ENCODE measurements at places on chromosomes 13 and 19.

DNA sequence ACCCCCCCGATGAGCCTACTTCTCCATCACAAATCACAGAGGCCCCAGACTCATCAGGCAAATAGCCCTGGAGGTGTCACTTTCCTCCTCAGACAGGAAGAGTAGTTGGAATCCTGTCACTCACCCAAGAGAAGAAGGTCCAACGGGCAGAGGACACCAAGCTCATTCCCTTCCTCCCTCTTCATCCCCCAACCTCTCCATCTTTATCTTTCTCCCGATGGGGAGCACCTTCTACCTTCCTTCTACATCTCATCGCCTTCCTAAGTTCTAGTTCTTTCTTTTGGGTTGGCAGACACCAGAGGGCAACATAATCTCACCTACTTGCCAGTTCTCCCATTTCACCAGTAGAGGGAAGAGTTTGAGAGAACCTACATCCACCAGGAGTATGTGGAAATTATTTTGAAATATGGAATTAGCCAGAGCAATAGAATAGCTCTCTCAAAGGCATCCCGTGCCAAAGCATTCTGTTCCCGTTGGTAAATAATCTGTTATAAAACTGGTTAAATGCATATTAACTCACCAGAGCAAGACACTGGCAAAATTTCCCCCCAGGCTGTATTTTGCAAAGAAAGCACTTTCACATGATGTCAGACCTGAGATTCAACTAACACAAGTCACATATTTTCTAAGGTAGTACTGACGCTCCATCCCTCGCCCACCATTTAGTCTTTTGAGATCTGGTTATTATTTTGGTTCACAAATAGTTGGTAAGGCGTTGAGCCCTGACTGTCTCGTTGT is 55.0 kb downstream of the ZIC5 start:
- no peak for DNase-seq

- no peak for DNase-seq
Observed at GRCh38 chr13:24360106-24360505, 50.7 kb downstream of the C1QTNF9 start.

GRCh38 chr13:20272588-20273171 is 40.6 kb upstream of the GJB6 start:
- DNase-seq = no peak

DNA sequence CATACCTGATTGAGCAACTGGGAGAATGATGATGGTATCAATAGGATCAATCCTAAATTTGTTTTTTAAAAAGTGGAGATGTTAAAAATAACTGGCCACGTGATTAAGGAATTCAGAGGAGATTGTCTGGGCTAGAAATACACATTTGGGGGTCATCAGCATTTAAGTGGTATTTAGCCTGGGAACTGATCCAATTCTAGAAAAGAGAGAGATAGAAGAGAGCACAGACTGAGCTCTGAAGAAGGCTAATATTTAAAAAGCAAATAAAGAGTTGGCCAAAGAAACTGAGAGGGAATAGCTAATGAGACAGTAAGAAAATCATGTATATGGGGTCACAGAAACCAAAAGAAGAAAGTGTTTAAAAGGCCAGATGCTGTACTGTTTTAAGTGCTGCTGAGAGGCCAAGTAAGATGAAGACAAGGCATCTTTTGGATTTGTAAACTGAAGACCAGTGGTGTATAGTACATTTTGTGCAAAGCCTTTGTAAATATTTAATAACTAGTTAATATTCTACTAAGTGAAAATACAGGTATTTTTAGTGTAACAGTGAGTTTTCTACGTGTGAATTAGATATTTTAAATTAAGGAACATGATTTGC is 40.2 kb downstream of the UBL3 start:
- no peak for DNase-seq

DNA sequence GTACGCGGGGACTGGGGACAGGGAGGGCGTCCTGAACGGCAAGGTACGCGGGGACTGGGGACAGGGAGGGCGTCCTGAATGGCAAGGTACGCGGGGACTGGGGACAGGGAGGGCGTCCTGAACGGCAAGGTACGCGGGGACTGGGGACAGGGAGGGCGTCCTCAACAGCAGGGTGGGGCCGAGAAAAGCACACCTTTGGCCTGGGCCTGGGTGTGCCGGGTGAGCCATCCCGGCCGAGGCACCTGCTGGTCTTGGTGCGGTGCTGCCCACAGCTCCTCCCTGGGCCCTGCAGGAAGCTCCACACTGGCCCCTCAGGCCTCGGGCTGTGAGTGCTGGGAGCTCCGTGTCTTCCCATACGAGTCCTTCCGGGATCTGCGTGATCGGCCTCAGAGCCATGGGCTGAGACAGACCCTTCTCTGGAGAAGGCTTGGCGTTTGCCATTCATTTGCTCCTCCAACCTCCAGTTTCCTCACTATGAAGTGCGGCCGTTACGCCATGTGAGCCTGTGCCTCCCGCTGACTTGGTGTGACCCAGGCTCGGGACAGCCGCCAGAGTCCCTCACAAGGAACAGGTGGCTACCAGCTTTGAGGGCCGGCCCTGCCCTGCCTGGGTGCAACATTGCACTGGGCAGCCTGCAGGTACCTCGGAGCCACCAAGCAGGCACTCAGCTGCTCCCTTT is 7.8 kb upstream of the ZNF554 start:
- no peak for DNase-seq

- DNase-seq = no peak
Observed at GRCh38 chr19:55550321-55550650, 4.9 kb upstream of the SBK3 start.

GRCh38 chr13:28117689-28118377 is 17.5 kb upstream of the FLT3 start:
- DNase-seq = no peak

DNA sequence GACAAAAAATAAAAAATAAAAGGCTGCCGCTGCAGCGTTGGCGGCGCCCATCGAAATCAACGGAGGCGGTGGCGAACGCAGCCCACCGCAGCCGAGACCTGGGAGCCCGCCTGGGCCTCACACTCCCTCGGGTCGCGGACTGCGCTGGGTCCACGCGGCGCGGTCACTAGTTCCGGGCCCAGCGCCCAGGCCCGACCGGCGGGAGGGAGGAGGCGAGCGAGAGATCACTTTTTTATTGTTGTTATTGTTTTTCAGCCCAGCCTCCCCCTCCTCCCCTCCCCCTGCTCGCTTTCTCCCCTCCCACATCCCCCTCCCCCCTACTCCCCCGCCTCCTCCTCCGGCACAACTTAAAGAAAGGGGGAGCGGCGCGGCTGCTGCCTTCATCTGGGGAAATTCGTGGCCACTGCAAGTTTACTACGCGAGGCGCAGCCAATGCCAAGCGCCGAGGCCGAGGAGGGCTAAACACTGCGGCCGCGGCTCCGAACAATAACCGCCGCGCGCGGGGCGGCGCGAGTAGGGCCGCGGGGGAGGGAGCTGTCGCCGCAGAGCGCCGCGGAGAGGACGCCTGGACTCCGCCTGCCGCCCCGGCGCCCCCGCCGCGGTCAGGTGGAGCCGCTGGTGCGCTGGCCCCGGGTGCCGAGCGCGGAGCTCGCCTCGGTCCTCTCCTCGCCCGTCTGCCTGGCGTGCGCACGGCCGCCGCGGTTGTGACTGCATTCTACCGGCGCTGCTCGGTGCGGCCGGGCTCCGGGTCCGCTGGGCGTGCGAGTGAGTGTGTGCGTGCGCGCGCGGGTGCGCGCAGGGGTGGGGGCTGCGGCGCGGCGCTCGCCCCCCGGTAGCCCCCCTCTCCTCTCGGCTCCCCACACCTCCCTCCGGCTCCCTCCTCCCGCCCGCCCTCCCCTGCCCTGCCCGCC is 505 bp upstream of the ZIC2 start:
- peak; percentile 38 for DNase-seq

- no peak for DNase-seq
Observed at GRCh38 chr13:36536546-36536945, 104.3 kb downstream of the CCNA1 start.
